ENCODE measurements at places on chromosomes 2 and 18.

DNA sequence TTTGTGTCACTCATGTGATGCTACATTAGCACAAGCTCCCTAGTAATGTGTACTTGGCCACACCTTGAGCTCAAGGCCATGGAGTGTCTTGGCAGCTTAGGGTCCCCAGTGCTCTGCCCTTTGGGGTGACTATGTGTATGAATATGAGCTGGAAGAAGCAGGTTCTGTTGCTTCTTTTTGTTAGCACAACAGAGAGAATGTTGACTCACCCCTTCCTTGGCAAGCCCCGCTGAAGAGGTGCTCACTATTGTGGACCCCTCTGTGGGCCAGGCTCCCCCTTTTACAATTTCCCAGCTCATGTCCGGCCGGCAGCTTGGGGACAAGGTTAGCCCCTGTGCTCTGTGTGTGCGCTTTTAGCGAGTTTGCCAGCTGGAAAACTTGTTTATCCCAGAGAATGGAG, 48.1 kb downstream of the DGKD start:
- no peak for DNase-seq

GRCh38 chr2:196163285-196163684, 8.1 kb downstream of the STK17B start:
- no peak for DNase-seq

DNA sequence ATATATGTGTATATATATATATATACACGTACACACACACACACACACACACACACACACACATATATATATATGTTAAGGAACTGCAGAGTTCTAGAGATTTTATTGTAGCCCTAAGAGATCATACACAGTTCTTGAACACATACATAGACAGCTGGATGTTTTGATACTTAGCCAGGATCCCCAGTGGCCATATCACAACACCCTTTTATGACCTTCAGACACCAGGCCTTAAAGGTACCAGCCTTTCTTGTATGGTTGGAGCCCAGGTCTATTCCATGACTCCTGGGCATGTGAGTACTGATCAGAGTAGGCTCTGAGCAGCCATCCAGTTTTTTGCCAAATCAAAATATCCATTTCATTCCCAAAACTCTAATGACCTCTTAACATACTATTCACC, 138.3 kb downstream of the MYO1B start:
- no peak for DNase-seq

- no peak for DNase-seq
These were observed 185.6 kb upstream of the COL3A1 start for GRCh38 chr2:188788621-188789020.

DNA sequence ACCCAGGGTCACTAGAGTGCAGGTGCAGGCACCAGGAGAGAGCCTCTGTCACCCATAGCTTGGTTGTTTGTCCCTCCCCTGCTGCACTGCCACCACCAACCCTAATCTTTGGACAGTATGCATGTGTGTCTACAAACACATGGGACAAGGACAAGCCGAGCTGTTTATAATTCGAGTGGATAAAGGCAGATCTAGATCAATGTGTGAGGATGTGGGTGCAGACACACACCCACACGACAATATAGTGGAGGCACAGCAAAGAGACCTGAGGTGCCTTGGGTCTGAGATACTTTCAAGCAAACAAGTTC, 199.2 kb downstream of the TNS1 start:
- DNase-seq = no peak

- no peak for DNase-seq
These were observed 17.8 kb upstream of the TCF4 start for GRCh38 chr18:55605733-55606338.

DNA sequence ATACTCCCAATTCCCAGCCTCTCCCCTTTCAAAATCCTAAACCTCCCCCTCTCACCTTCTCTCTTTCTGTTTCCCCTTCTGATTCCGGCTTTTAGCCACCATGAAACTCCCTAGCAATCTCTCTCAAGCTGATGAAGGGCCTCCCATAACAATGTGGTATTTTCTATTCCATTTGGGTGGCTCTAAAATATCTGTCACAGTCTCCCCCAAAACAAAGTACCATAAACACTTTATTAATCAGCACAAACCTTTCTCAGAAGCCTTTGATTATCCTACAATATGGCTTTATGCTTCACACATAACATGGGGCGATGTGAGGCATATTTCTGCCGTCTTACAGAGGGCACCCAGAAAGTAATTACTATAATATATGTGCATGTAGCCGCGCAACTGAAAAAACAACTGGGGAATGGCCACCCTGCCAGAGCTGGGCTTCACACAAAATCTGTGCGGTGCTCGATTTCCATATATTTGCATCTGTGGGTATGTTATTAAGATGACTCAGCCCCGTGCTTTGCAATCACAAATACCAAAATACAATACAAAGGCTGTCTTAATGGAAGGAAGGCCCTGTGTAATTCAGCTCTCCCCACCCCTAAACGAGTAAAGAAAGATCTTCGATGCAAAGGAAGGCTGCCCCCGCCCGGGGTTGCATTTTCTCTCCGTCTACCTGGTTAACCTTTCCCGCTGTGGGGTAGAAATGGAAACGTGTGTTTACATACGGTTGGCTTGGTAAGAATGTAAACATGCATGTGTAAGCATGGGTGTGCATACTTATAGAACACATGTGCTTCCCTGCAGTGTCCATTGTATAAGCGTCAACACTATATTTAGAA, 81.4 kb downstream of the CELF4 start:
- DNase-seq = no peak

All from suppressor macrophage (primary cell).